ENCODE measurements at places on chromosomes 16 and 17.

GRCh38 chr16:11384184-11384955 is 39.1 kb downstream of the RMI2 start:
- DNase-seq, result no peak

GRCh38 chr16:79316004-79316458 is 284.5 kb downstream of the MAF start:
- DNase-seq, result no peak

DNA sequence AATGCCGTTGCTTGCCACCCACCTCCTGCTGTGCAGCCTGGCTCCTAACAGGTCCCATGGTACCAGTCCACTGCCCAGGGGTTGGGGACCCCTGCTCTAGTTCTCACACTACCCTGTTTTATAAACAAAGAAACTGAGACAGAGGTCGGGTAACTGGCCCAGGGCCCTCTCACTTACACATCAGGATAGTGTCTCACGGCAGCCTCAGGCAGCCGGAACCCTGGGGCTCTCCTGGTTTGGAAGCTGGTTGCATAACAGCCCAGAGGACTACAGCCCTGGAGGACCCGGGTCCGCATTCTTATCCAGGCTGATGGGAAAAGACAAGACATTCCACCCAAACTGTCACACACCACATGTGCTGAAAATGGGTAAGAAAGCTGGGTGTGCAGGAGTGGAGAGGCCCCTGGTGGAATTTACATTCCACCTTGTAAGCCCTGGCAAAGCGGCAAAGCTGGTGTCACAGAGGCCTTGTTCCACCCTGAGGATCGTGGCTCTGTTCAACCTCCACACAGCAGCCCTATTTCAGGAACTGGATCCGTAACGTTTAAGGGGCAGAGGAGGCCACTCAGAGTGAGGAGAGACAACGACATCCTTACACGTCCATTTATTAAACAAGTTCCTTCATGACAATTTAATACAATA is 9.8 kb downstream of the CMTM3 start:
- DNase-seq, result no peak

- DNase-seq, result no peak
These were observed 7.2 kb upstream of the METTL9 start for GRCh38 chr16:21592191-21592590.

- no peak for DNase-seq
These were observed 8.0 kb upstream of the LGALS9 start for GRCh38 chr17:27622986-27623385.

GRCh38 chr16:85126394-85126704 is 14.1 kb upstream of the CIBAR2 start:
- DNase-seq, result no peak

- no peak for DNase-seq
These were observed 299.8 kb upstream of the ZFHX3 start for GRCh38 chr16:73347500-73348375.

DNA sequence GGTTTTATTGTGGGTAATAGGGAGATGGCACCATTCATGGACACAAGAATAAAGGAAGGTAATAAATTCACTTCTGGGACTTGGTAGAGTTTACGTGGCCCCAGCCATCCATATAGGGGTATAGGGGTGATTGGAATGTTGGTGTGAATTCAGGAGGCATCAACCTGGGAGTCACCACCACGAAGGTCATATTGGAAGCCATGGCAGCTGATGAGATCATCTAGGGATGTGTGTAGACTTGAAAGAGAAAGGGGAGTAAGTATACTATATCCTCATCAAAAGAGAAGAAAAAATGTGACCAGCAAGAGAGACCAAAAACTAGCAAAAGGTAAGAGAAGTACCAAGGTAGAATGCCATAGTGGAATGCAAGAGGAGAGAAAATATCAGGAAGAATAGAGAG is 26.6 kb upstream of the GINS3 start:
- DNase-seq, result no peak

DNA sequence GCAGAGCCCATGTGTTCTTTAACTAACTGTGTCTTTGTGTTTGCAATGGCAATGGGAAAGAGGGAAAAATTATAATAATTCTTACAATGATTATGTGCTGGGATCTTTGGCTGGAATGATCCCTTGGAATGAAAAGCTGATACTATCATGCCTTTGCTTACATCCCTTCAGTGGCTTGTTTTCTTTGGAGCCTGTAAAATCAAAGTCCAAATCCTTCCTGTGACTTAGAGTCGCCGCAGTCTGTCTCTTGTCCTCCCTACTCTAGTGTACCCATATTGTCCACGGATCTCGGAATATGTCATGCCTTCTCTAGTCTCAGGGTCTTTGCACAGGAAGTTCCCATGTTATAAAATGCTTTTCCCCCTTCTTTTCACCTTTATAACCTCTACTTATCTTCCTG is 111.7 kb upstream of the MAF start:
- no peak for DNase-seq

GRCh38 chr16:80233097-80233835 is 307.5 kb upstream of the DYNLRB2 start:
- no peak for DNase-seq

DNA sequence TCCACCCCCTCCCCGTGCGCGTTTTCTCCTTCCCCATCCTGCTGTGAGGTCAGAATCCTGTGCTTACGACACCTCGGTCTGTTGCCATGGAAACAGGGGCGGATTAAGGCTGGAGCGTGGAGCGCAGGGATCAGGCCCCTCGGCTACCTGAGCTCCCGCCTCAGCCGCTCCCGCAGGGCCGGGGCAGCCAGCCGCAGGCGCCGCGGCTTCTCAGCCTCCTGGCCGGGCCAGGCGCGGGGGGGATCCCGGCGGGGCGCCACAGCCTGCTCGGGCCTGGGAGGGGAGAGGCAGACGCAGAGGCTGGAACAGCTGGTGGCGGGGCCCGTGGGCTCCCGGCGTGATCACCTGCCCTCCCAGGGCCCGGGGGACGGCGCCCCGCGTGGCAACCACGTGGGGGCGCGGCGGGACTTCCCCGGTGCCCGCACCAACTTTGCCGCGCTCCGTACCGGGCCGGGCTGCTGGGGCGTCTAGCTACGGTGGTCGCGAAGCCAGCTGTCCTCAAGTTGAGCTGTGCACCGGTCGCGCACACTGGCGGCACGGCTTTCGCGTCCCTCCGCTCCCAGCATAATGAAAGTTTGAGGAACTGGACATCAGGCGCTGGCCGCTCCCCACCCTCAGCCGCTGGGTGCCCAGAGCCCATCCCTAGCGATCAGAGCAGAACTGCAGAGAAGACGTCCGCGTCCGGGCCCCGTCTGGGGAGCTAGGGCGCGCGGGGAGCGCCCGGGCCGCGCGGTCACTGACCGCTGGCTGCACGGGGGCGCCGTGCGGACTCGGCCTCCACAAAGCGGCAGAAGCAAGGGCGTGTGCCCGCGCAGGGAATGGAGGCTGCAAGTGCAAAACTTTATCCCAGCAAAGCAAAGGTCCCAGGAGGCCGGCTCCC is 1.2 kb downstream of the RTN4RL1 start:
- DNase-seq, result no peak

- DNase-seq, result no peak
These were observed 102.4 kb downstream of the ABCC12 start for GRCh38 chr16:48053418-48053745.

- DNase-seq, result peak; percentile 80
These were observed 157.6 kb downstream of the XYLT1 start for GRCh38 chr16:17313085-17313611.

DNA sequence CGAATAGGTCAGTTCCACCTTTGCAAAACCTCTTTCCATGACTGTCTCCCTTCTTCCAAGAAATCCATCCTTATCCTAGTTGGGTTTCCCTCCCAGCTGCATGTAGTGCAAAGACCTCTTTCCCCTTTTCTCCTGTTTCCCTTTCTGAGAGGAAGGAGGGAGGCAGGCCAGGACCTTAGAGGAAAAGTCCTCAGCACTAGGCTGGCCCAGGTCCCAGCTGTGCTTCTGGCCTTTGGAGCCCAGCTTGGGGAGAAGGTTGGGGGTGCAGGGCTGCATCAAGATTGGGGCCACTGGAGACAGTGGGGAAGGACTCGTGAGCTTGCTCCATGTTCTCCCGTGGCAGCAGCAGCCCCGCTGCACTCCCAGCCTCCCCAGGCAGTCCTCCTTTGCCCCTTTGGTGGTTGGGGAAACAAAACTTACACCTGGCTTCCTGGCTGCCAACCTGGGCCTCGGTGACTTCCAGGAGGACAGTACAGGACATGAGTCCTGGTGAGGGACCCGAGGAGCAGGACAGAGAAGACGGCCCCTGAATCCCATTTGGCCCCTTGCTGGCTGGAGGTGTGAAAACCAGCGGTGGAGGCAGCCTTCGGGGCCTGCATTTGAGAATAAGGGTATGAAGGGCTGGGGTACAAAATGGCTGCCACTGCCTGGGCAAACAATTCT is 481 bp downstream of the HEXIM2 start:
- no peak for DNase-seq

GRCh38 chr17:50298018-50298417 is 23.8 kb downstream of the TMEM92 start:
- no peak for DNase-seq

DNA sequence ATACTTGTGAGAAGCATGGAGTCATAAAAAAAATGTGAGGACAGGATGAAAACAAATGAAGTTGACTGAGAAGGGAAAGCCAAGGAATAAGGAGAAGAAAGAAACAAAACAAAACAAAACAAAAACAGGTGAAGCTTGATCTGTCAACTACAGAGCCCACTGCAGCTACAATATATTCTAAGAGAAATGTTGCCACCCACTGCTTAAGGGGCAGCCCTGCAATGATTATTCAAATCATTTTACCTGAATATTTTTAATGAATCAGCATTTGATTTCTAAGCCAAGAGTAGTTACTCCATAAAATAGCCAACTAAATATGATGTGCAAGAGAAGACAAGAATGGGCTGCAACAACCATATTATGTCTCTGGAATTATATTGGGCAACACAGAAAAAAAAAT is 252.0 kb upstream of the KIF2B start:
- DNase-seq, result no peak

DNA sequence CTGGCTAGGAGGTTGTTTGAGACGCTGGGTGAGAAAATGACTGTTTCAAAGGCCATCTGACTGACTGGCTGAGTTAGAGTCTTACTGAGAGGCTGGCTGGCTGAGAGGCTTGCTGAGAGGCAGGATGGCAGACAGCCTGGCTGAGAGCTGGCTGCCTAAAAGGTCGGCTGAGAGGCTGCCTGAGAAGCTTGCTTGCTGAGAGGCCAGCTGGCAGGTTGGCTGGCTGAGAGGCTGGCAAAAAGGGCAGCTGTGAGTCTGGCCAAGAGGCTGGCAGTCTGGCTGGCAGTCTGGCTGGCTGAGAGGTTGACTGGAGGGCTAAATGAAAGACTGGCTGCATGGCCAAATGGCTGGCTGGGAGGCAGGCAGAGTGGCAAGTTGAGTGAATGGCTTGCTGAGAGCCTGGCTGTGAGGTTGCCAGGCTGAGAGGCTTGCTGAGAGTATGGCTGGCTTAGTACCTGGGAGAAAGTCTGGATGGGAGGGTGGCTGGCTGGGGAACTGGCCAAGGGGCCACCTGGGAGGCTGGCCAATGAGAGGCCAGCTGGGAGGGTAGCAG is 35.3 kb upstream of the ACSM2B start:
- no peak for DNase-seq

DNA sequence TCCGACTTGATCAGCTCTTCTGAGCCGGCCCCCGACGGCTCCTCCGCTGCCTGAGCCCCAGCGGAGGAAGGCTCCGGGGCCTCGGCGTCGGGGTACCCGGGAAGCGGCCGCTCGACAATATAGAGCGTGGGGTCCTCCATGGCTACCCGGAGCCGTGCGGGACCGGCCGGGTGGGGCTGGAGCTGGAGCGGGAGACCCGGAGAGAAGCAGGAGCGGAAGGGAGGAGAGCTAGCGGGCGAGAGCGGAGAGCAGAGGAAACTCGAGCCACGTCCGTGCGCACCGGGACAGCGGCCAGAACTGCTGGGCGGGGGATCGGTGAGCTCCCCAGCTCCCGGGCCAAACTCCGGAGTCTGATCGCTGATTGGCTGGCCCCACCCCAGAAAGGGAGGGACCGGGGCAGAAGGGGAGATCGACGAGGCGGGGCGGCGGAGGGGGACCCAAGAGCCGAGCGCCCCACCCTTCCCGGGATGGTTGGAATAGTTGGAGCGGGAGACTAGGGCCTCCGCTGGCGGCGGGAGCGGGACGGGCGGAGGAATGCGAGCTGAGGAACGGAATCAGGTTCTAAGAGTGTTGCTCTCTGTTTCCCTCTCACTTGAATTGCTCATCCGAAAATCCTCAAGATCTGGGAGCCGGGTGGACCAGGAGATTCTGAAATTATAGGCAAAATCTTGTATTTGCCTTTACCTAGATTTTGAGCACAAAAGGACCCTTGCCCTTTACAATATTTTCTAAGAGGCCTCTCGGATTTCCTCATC is at the start of gene CAVIN1:
CAVIN1 (minus strand) TSS at position 299 of the 755 bp plus-strand sequence; CDS start at position 140, 159 bp downstream.
- peak; percentile 99 for DNase-seq

DNA sequence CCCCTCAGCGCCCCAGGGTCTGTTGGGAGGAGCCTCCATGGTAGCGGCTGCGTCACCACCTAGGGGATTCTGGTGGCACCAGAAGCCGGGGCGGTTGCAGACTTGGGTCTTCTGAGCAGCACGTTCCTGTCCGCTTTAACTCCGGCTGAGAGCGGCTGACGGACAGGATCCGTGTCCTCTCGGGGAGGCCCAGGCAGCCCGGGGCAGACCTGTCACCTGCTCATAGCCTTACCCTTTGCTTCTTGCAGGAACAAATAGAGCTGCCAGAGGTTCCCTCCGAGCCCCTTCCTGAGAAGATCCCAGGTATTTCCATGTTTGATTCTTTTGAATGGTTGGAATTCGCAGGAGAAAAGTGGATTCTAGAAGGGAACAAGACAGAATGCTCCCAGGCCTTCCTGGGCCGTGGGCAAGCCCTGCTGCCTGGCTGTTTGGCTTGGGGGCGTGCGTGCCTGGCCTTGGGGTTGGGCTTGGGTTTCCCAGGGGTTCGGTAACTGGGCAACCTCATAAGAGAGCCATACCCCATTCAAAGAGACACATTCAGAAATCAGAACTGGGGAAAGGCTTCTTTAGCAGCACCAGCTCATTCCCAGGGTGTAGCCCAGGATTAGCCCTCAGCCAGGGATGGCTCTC is 6.6 kb downstream of the CHMP6 start:
- DNase-seq, result no peak

DNA sequence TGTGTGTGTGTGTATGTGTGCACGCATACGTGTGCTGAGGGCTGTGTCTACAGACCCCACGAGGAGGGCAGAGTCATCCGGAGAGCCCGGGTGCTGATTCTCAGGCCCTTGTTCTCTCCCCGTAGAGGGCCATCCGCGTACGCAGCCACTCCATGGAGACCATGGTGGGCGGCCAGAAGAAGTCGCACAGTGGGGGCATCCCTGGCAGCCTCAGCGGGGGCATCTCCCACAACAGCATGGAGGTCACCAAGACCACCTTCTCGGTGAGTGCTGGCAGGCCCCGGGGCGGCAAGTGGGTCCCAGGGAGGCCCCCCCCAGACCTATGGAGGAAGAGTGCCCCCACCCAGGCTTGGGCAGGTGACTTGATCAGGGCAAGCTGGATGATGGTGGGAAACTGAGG is 45.5 kb downstream of the OR1D5 start:
- DNase-seq, result no peak

DNA sequence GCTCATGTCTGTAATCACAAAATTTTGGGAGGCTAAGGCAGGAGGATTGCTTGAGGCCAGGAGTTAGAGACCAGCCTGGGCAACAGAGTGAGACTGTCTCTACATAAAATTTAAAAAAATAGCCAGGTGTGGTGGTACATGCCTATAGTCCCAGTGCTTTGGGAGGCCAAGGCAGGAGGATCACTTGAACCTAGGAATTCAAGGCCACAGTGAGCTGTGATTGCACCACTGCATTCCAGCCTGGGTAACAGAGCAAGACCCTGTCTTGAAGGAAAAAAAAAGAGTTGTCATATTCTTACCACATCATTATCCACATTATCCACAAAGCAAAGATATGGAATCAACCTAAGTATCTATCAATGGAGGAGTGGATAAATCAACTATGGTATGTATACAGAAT is 21.0 kb upstream of the MAPK3 start:
- no peak for DNase-seq

GRCh38 chr16:84048871-84049270 is 6.3 kb upstream of the SLC38A8 start:
- no peak for DNase-seq
